Aorta (tissue), 5 donors: ENCODE measurements at places on chromosomes 3 and 15. TPM values are rescaled to one million over a fixed set of nuclear protein-coding genes. Genes with fewer than 3 reads are reported as not detected.

GP5 gene
- 0.19 TPM for total RNA-seq

DUOXA1 gene
- total RNA-seq = 0.23 TPM

RLBP1 gene
- total RNA-seq = not detected

GOLGA8T gene
- 0.48 TPM for total RNA-seq

NR2F2 gene
- 132 TPM for total RNA-seq

CRTAP gene
- 370 TPM for total RNA-seq
